Activated CD4-positive, alpha-beta T cell treated with anti-CD3 and anti-CD28 coated beads, Interleukin-2, amount 10 ng/mL, durations not matched to agents 7 days and 5 days (primary cell): ENCODE measurements at places on chromosomes 11 and 22.

GRCh38 chr11:2909133-2909902 is 19.9 kb downstream of the PHLDA2 start:
- no peak for DNase-seq

DNA sequence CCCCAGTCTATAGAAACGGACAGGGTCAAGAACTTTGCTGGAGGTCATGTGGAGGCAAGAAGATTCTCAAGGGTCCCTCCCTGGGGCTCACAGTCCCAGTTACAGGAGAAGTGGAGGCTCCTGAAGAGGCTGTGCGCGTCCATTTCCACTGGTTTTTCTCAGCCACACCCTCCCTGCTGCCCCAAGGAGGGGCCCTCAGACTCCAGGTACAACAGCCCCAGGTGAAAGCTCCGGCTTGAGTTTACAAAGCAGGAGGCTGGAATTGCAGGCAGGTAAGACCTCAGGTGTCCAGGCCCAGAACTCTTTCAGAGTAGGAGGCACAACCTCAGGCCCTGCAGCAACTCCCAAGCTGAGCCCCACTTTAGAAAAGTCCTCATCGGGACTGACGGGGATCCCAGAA is 3.1 kb downstream of the SHANK2 start:
- no peak for DNase-seq

DNA sequence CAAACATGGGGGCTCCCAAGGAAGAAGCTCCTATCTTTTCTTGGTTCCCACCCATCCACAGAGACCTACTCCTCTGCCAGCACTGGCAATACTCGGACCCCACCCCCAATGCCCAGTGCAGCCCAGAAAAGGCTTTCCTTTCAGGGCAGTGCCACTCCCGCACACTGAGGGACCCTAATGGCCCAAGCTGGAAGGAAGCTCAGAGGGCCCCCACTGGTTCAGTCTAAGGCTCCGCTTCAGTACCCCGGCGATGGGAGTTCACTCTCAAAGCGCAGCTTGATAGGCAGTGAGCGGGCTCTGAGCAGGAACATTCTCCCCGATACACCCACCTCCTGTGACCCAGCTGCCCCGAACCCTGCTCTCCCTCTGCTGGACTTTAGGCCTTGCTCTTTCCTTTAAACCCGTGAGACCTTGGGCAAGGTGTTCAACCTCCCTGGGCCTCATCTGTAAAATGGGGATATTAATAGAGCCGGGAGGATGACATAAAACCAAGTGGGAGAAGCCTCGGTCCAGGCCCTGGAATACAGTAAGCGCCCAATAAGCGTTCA is 48.4 kb downstream of the CHRDL2 start:
- no peak for DNase-seq

DNA sequence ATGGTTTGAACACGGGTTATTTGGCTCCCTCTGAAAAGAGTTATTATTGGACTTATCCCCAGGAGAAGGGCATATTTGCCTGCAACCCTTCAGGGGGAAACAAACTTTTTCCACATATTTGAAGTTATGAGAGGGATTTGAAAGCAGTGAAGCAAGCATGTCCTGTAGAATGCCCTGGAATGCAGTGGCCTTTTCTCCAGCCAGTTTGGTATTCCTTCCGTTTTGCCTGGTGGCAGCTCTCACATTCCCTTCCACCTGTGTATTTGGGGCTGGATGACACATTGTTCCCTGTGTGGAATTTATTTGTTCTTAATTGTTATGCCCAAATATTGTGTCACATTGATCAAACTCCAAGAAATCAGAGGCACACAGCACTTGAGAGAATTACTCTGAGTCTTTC is 59.0 kb downstream of the OSBP2 start:
- DNase-seq, result no peak

DNA sequence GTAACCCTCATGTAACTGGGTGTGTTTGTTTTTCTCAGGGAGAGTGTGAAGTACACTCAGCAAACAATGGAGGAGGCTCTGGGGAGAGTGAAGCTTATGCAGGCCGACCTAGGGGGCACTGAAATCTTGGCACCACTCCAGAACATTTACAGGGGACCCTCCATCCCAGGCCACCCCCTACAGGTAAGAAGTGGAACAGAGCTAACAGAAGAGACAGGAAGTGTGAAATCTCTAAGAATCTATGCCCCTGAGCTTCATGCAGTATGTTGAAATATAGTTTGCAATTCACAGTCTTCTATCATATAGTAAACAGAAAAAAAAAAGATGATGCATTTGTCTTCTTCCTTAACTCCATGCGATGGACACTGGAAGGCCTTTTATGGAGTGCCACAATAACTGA is 8.4 kb downstream of the VWA5A start:
- no peak for DNase-seq

DNA sequence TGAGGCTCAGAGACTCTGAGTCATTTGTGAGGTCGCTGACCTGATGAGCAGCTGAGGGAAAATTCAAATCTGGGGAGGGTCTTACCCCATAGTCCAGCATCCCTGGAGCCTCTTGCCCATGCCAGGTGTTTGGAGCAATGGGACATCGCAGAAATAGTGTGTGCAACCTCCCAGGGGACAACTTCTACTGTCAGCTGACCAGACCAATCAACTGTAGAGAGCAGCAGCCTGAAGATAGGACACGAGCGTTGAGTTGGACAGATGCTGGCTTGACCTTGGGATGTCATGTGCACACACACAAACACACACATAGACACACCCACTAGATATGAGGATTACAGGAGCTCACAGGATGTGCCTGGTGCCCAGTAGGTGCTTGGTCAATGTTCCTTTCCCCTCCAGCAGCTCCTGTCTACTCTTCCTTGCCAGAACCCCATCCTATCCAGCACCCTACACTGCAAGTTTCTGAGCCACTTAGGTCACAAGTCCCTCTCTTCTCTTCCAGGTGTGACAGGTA is 59.1 kb upstream of the MPEG1 start:
- no peak for DNase-seq

DNA sequence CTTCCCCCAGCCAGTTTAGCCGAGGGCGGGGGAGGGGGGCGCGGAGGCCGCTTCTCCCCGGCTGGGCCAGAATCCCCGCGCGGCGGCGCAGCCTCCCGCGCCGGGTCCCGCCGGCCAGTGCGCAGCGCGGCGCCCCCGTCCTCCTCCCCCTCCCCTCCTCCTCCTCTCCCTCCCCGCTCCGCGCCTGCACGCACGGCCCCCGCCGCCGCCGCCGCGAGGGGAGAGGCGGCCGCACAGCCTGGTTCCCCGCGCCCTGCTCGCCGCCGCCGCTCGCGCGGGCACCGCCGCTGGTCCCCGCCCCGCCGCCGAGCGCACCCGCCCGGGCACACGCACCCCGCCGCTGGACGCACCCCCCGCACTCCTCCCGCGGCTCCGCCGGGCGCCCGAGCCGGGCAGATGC is at the start of gene FLRT1:
Gene FLRT1, plus strand, starts transcription at position 356 of the 400 bp plus-strand sequence. CDS start 80,337 bp downstream, outside the sequence.
- no peak for DNase-seq

GRCh38 chr22:29998627-29999384 is 81.5 kb upstream of the HORMAD2 start:
- no peak for DNase-seq

DNA sequence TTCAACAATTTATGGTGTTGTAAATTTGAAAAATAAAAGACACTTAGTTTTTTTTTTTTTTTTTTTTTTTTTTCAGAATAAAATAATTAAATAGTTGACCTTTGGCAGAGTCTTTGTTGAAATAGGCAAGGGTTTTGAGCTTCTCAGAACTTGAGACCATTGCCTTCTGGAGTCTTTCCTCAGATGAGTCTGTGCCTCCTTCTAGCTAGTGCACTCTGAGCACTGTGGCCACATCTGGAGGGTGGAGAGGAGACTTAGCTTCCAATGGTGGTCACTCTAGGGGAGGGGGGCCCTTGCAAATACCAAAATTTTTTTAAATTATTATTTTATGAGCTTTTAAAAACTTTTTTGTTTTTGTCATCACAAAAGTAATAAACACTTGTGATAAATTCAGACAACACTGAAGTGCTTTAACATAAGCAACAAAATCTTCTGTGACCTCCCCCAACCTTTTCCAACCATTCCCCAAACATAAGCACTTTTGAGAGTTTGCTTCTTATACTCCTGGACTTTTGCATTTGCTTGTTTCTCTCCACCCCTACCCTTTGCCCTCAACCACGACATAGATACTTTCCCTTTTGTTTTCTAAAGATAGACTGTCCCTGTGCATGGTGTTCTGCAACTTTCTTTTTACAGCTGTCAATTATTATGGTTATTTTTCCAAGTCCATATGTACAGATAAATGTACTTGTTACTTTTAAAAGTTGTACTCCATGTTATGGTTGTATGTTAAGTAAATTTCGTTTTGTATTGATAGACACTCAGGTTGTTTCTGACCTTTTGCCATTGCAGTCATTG is 41.1 kb downstream of the BMAL1 start:
- no peak for DNase-seq

GRCh38 chr22:45473626-45474237 is 29.0 kb upstream of the FBLN1 start:
- no peak for DNase-seq

- no peak for DNase-seq
Measured at GRCh38 chr11:33059331-33060007, 20.1 kb downstream of the TCP11L1 start.

GRCh38 chr22:44664149-44664548 is 37.9 kb upstream of the PRR5 start:
- DNase-seq, result peak; percentile 74

DNA sequence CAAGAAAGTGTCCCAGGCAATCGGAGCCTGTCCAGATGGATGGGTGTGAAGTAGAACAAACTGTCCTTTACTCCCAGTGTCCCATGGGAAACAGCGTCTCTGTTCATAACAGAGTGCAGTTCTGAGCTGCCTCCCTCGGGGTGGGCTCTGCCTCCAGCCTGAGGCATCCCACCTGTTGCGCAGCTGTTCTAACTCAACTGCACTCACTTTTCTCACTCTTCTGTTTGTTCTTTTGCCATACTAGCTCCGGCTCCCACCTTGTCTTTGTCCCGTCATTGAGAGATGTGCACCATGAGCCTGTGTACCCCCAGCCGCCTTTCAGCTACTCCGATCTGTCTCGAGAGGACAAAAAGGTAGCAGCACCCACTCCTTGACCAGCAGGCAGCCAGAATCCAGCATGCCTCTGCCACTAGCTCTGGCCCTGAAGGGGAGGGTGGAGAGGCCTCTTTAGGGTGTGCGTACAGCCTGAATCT is 20.7 kb upstream of the CDC42EP2 start:
- DNase-seq, result no peak

DNA sequence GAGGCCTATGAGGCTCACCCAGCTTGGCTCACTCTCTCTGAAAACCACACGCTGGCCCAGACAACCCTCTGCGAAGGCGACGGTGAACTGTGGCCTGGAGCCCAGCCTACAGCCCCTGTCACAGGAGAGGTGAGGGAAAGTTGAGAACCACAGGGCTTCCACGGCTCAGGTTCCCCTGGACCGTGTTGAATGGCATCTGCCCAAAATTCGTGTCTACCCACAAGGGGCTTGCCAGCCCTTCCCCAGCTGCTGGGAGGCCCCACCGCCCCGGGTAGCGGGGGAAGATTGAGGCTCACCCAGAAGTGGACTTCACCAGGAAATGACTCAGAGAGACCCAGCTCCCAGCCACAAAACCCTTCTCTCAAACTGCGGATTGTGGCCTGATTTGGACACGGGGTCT is 197.1 kb downstream of the CTTN start:
- no peak for DNase-seq

DNA sequence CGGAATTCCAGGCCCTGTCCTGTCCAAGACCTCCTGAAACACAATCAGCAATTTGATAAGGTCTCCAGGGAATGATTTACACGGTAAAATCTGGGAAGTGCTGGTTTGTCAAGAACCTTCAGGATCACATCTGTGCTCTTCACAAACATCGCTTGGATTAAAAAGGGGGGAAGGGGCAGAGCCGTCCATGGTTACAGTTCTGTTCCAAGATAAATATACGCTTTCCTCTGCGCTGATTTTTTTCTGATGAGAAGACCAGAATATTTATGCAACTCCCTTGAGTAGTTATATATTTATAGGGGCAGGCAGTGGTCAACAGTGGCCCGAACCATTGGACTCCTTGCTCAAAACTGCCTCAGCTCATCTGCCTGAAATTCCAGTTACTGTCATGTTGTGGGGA is 9.2 kb upstream of the APOL5 start:
- DNase-seq, result no peak

- peak; percentile 26 for DNase-seq
Measured at GRCh38 chr11:34158661-34159060, 53.2 kb downstream of the NAT10 start.

GRCh38 chr11:72519220-72519881 is 85.0 kb upstream of the CLPB start:
- DNase-seq, result peak; percentile 20

GRCh38 chr22:41539146-41540005 is 4.9 kb downstream of the POLR3H start:
- DNase-seq, result no peak

DNA sequence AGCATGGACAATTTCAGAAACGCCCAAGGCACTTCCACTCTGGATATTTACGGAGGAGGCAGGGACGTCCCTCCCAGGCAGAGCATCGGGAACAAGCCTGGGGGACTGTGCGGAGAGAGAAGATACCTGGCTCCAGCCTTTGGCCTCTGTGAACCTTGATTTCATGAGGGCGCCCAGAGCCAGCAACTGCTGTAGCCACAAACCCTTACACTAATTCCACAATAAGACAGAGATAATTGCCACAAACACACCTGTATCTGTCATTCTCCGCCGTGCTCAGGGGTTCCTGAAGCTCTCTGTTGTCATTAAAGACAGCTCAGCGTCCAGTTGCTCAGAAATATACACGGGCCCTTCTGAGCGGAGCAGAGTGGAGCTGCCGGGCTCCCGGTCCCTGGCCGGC is 1292.1 kb downstream of the TBC1D22A start:
- no peak for DNase-seq

DNA sequence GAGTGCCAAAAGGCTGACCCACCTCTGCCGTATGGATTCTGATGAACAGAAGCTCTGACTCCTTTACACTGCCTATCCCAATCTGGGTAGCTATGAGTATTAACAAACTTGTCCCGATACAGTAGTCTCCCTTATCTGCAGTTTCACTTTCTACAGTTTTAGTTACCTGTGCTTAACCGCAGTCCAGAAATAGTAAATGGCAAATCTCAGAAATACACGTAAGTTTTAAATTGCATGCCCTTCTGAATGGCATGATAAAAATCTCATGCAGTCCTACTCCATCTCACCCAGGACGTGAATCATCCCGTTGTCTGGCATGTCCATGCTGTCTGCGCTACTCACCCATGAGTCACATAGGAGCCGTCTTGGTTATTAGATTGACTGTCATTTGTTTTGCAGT is 68.8 kb downstream of the SNX19 start:
- no peak for DNase-seq

- no peak for DNase-seq
Measured at GRCh38 chr11:102836290-102836875, 7.0 kb downstream of the MMP3 start.

DNA sequence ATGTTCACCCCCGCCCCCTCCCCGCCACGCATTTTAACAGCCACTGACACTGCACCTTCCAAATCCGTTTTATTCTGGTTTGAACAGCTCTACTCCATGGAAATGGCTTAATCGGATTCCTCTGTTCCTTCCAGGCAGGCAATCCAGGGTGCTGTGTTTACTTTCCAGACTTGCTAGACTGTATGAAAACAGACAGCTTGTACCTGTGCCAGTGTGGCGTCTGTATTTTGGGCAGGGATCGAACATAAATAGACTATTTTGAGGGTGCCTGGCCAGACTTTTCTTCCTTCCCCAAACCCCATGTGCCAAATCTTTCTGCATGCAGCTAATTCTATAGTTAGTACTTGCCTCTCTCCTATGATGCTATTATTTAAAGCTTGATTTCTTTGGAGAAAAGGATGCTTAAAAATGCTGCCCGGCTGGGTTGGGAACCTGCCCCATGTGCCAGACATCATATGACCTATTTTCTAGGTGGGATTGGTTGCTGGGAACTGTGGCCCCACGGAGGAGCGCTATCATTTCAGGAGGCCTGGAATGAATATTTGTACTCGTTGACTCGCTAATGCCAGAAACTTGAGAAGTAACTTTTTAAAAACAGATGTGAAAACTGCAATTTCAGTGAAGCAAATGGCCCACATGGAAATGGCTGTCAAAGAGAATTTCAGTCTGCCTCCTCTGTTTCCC is 814.8 kb downstream of the BRD1 start:
- DNase-seq, result no peak
